ENCODE measurements at places on chromosomes 5 and 9. TPM values are rescaled to one million over a fixed set of nuclear protein-coding genes. Genes with fewer than 3 reads are reported as not detected.

Gene PCDHA11
- polyA plus RNA-seq = not detected

GRCh38 chr5:1401536-1402138 lies 43.6 kb downstream of the SLC6A3 start:
- no peak for DNase-seq

GRCh38 chr9:5008202-5008601 lies 23.1 kb downstream of the JAK2 start:
- DNase-seq = no peak

DNA sequence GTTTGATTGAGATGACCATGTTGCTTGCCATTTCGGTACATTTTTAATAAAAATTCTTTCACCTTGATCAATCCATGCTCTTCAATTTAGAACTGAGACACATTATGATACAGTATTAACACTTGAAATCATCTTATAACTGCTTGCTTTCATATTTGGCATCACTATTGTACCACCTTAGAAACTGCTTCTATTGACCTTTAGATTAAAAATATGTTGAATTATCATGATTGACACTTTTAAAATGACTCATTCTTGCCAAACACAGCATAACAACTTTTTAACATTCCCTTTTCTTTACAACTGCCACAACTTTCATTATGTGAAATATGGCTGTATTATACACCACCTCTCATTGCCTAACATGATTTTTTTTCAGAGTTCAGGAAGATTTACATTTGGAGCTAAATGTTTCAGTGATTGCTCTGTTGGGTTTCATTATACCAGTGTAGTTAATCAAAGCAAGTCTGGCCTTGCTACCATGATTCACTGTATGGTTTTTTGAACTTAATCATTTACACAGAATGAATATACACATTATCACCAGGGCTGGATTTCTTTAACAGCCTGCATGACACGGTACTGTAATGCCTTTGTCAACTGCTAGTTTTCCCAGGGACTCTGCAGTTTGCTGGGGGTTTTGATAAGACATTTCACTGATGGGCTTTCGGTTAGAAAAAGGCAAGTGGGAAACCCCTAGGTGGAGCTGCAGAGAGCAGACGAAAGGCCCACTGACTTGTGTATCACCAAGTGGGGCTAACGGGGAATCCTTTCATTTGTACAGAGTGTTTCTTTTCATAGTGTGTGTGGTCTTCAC lies 93.6 kb upstream of the TLE4 start:
- DNase-seq = no peak

GRCh38 chr5:141839015-141839513 lies 39.1 kb downstream of the PCDH1 start:
- DNase-seq = no peak

DNA sequence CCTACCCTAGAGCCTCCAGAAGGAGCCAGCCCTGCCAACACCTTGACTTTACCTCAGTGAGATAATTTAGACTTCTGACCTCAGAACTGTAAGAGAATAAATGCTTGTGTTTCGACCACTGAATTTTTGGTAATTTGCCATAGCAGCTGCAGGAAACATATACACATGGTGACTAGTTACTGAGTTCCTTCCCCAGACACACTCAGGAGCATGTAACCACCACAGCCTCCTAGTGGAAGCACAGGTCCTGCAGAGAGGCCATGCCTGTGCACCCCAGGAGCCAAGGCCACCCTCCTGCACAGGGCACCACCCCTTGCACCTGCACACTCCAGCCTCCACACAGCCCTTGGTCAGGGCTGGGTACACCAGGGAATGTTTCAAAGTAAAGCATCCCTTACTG lies 7.6 kb upstream of the CAMSAP1 start:
- no peak for DNase-seq

Gene MRPS27
- 52.6 TPM for polyA plus RNA-seq

DNA sequence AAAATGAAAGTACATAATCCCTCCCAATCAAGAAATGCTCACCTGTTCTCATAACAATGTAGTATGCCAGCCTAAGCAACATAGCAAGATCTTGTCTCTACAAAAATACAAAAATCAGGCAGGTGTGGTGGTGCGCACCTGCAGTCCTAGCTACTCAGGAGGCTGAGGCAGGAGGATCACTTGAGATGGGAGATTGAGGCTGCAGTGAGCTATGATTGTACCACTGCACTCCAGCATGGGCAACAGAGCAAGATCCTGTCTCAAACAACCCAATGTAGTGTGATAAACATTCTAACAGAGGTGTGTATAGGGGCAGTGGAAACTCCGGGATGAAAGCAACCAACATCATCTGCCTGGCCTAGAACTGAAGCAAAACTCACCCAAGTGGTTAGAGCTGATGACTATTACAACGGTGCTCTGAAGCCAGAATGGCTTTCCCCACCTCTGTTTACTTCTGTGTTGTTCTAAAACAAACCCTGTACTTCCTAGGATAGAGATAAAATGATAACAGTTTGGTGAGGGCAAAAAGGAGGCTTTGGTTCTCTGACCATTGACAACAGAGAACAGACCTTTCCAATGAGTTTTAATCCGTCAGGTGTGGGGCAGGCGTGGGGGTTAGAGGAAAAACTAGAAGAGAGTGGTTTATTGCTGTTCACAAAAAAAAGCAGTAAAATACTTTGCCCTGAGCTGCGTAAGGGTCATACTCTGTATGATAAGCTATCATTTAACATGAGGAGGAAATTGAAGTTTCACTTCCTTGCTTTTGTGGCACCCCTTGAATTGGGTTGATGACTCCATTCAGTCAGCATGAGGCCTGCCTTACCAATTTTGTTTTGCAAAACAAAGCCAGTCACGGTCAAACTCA lies 18.9 kb downstream of the WNT8A start:
- DNase-seq = no peak

Gene MTMR12
- 11.1 TPM for polyA plus RNA-seq

DNA sequence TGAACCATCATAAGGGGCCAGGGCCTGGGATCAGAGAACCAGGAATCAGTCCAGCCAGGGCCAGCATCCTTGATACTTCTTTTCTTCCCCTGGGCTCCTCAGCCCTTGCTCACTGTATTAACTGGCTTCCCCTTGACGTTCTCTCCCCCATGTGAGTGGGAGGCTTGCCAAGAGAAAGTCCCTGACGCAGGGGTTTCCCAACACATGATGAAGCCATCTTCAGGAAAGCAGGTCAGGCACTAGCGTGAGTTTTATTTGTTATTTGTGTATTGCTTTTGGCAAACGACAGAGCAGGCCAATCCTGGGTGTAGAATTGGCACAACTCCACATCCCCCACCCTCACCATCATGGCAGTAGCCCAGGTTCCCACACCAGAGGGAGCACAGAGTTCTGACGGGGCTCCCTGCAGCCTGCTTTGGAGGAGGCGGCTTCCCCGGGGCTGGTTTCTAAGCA lies 165.5 kb upstream of the NFIL3 start:
- DNase-seq = no peak

- no peak for DNase-seq
Measured at GRCh38 chr5:138212828-138213160, 329 bp downstream of the CDC23 start.

Gene HAUS6
- polyA plus RNA-seq = 4.4 TPM

DNA sequence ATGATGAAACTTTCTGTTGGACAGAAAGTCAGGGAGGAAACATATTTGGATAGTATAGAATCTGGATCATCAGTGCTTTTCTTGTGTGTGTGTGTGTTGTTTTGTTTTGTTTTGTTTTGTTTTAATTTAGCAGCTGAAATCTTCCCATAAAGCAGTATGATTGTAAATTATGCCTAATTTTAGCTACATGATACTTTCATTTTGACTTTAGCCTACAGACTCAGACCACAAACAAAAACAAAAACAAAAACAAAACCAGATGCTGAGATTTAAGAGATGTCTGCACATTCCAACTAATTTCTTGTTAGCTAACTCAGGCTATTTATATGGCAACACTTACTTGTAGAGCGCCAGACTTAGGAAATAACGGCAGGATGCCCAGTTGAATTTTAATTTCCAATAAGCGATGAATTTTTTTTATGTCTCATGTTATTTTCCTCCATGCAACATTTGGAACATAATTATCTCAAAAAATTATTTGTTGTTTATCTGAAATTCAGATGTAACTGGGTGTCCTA lies 119.5 kb upstream of the TRPC7 start:
- DNase-seq = no peak

Gene SOX30
- polyA plus RNA-seq = 0.07 TPM

Gene PPP1R2B
- polyA plus RNA-seq = 0.13 TPM

GRCh38 chr9:111945216-111945615 lies 48.6 kb downstream of the UGCG start:
- DNase-seq = no peak

- peak; percentile 67 for DNase-seq
Measured at GRCh38 chr9:110655754-110656641, 12.6 kb upstream of the MUSK start.

DNA sequence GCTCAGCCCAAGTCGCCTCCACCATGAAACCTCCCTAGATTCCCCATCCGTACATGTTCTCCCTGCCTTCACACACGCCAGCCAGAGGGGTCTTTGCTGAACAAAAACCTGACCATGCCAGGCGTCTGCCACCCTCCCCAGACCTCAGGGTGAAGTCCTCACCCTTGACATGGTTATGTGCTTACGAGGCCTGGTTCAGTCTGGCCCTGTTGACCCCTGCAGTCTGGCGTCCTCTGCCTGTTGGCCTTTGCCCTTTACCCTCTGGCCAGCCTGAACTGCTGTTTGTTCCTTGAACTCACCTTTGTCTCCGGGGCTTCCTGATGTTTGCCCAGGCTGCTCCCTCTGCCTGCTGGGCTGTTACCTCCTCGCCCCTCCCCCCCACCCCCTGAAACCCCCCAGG lies 29.8 kb downstream of the NCS1 start:
- DNase-seq = no peak

- DNase-seq = no peak
Measured at GRCh38 chr5:9775339-9775738, 145.2 kb upstream of the TAS2R1 start.

GRCh38 chr5:151574444-151574996 lies 16.6 kb downstream of the FAT2 start:
- no peak for DNase-seq

DNA sequence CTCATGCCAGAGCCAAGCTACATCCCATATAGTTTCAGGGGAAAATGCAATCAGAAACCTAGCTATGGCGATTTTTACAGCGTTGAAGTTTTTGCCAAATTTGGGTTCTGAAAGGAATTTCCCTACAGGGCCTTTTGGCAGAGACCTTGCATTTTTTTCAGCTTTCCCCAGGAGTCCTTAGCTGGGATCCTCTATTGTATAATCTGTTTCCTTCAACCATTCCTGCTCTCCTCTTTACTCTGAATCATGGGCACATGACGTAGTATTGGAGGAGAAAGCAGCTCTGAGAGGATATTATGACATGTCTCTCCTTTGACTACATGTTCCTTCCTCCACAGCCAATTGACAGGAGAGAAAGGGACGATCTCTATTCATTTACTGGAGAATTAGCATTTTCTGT lies 118.5 kb upstream of the ERCC6L2 start:
- no peak for DNase-seq

Gene UNC13B
- polyA plus RNA-seq = 13.3 TPM

Gene PFN3
- polyA plus RNA-seq = not detected

Gene DOLPP1
- 13.7 TPM for polyA plus RNA-seq

DNA sequence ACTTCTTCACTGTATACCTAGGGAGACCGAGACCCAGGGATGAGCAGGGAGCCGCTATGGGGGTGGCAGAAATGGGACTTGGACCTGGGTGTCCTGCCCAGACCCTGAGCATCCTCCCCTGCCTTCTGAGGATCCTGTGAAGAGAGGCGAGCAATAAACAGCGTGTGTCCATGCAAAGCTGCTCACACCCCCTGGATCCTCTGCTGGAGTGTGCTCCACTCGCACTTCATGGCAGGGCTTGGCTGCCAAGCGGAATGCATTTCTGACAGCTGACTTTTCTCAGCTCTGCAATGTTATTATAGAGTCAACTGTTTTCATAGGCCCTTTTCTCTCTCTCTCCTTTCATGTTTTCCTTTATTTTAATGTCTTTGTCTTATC lies 31.0 kb upstream of the ALDH1B1 start:
- DNase-seq = no peak

Gene SLC34A3
- polyA plus RNA-seq = not detected

Gene KLF9
- polyA plus RNA-seq = 32.7 TPM

- DNase-seq = no peak
Measured at GRCh38 chr9:98556511-98556910, 152.2 kb downstream of the GABBR2 start.

Gene AGTPBP1
- 6.6 TPM for polyA plus RNA-seq

Measured in BJ (cell line).